ENCODE measurements at places on chromosomes 6 and 20.

GRCh38 chr6:14550822-14551221 lies 433.2 kb downstream of the CD83 start:
- no peak for DNase-seq

GRCh38 chr6:150196942-150197745 lies 54.3 kb downstream of the PPP1R14C start:
- no peak for DNase-seq

DNA sequence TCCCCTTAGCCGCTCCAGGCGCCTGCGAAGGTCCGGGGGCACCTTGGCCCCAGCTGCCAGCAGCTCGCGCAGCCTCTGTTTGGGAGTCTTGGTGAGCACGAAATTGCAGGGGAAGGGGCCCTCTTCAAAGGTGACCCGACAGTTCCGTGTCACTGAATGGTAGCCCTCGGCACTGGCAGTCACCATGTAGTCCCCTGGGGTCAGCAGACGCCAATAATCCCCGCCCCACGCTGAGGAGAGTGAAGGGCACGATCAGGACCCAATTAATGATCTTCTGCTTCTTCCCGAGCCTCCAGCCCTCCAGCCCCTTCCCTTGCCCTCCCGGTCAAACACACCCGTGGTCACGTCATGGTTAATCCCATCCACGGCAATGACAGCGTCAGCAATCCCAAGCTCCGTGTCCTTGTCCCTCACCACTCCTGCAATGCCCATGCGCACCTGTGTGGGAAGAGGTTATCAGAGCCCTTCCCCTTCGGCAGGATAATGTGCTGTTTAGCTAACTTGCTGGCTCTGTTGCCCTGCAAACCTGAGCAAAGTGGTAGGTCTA lies 6.2 kb downstream of the CPXM1 start:
- no peak for DNase-seq

GRCh38 chr20:22825546-22825945 lies 209.6 kb upstream of the SSTR4 start:
- DNase-seq = no peak

- no peak for DNase-seq
Measured at GRCh38 chr6:87741001-87741650, 39.1 kb upstream of the AKIRIN2 start.

- DNase-seq = no peak
Measured at GRCh38 chr6:36272234-36272633, 2.4 kb downstream of the PNPLA1 start.

DNA sequence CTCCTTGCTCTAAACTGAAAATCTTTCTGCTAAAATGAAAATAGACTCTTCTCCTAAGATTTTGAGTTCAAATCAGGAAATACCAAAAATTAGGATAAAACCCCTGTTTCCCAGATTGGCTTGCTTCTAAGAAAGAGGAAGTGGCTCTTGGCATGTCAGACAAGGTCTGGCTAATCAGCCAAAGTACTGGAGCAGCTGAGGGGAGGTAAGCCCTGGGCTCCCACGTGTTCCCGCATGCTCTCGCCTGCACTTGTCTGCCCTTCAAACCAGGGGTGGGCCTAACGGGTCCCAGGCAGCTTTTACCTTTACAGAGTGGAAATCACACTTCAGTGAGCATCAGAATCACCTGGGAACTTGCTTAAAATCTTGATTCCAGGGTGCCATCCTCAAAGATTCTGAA lies 43.2 kb upstream of the GABRR1 start:
- no peak for DNase-seq

DNA sequence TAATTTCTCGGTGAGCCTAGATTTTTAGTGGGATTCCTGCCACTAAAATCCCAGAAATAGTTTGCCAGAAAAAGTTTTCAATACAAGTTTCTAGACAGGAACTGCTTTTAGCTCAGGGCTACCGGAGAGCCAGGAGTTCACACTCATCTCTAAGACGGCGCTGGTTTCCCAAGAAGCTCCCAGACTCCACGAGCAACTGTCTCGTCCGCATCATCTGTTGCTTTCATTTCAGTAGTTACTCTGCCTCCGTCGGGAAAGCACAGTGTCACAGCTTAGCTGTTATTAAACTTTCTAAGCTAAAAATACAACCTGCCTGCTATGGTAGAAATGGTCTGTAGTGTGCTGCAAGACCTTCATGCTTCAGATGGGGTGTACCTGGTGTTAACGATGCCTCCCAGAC lies 197.3 kb upstream of the SNX9 start:
- DNase-seq = no peak

- DNase-seq = no peak
Measured at GRCh38 chr6:21780141-21780540, 186.6 kb downstream of the SOX4 start.

- peak; percentile 74 for DNase-seq
Measured at GRCh38 chr20:46040902-46041535, 12.0 kb downstream of the SLC12A5 start.

DNA sequence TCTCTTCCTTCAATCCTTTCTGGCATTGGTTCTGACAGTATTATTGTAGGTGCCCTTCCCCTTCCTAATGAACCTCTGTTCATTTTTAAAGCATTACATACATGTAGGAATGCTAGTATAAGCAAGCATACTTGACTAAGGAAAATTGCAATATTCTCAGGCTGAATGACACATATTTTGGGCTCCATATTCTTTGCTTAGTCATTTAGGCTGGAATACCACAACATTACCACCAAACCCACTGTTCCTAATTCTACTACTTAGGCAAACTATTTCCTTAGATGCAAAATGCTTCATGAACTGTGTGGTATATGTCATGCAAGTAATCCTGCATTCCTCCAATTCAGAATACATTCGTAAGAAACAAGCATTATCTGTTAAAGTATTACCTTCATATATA lies 113.9 kb downstream of the PRDM1 start:
- peak; percentile 10 for DNase-seq

GRCh38 chr6:3347826-3348225 lies 89.1 kb downstream of the PSMG4 start:
- no peak for DNase-seq

DNA sequence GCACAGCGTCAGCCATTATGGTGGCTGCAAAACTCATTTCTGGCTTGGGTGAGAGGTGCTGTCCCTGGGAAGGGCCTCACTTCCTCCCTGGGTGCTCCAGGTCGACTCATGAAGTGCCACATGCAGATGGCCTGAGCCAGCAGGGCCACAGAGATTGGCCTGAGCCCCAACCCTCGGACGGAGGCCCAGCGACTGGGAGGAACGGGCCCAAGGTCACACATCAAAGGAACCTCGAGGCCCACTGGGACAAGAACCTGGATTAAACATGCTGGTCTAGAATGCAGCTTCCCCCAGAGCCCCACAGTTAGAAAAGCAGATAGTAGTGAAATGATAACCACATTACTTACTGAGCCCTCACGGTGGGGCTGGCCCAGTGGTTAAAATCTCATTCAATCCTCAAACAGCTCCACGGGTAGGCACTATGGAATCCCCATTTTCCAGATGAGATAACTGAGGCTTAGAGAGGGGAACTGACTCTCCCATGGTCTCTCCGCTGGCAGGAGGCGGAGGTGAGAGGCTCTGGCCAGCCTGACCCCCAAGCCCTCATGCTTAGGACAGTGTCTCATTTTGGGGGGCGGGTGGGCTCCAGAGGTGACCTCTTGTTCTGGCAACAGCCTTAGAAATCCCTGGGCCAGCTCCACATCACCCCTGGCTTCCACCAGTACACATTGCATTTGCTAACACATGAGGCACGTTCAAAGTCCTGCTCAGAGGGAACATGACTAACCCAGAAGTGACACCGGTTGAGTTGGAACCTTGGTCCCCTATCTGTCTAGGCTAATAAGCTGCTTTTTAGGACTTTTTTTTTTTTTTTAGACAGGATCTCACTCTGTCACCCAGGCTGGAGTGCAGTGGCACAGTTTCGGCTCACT lies 53.0 kb downstream of the SRC start:
- no peak for DNase-seq

- no peak for DNase-seq
Measured at GRCh38 chr20:33054381-33054780, 678 bp downstream of the BPIFB3 start.

- no peak for DNase-seq
Measured at GRCh38 chr20:35156978-35157377, 9.8 kb upstream of the EDEM2 start.

- DNase-seq = no peak
Measured at GRCh38 chr6:31468311-31468710, 29.6 kb upstream of the MICB start.

DNA sequence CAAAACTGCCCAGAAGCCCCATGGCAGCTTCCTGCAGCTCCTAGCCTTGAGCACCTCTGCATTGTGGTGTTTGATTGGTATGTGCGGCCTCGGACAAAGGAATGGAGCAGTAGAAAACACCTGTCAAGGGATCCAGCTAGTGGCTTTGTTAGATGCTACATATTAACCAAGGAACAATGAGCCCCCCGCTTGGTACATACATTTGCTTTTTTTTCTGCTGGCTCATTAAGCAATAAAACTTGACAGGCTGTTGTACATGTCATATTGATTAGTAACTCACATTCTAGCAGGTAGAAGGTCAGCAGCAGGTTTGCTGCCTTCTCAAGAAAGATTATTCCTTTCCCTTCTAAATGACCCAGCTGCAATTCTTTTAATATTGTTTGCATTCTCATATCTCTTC lies 937 bp downstream of the SPACA1 start:
- DNase-seq = no peak

DNA sequence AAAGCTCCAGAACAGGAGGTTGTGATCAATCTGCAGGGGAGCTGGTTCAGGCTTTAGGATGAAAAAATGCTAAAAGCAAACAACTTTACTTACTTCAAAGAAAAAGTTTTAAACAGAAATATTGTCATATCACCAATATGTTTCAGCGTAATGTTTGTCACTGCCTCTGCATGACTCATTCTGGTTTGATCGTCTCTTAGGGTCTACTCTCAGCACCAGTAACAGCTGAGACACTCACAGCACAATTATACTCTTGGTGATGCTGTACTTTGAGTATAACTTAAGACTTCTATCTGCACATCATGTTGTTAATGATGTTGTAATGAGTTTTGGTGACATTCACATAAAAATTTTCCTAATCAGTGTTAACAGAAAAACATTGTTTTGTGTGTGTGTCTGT lies 665.4 kb downstream of the EPM2A start:
- DNase-seq = no peak

- DNase-seq = no peak
Measured at GRCh38 chr6:24252280-24252679, 105.6 kb downstream of the DCDC2 start.

DNA sequence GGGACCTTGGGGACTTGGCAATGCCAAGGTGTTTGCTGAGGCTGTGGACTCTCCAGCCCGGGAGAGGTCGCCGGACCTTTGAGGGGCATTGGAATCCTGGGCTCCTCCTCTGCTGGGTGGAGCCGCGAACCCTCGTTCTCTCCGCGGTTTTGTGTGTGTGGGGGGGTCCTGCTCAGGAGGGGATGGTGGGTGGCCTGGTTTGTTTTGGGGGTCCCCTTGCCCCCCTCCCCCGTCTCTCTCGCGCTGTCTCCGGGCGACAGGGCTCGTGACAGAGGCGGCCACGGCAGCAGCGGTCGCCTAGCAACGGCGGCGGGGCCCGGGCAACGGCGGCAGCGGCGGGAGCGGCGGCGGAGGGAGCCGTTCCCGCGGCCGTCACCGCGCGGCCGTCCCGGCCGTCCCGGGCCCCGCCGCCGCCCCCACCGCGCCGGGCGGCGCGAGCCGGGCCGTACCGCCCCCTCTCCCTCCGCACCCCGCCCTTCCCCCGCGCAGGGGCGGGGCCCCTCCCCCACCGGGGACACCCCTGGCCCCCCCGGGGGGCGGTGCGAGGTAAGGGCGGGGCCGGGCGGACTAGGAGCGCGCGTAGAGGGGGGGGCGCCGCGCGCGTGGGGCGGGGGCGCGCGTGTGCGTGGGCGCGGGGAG lies 7.8 kb downstream of the SYNGAP1 start:
- DNase-seq = peak; percentile 38

Data from RWPE1 (cell line).